Fibroblast of skin of right quadriceps (primary cell): ENCODE measurements at places on chromosomes 13 and 19.

GRCh38 chr19:18290302-18291018 is 9.0 kb upstream of the JUND start:
- no peak for DNase-seq

DNA sequence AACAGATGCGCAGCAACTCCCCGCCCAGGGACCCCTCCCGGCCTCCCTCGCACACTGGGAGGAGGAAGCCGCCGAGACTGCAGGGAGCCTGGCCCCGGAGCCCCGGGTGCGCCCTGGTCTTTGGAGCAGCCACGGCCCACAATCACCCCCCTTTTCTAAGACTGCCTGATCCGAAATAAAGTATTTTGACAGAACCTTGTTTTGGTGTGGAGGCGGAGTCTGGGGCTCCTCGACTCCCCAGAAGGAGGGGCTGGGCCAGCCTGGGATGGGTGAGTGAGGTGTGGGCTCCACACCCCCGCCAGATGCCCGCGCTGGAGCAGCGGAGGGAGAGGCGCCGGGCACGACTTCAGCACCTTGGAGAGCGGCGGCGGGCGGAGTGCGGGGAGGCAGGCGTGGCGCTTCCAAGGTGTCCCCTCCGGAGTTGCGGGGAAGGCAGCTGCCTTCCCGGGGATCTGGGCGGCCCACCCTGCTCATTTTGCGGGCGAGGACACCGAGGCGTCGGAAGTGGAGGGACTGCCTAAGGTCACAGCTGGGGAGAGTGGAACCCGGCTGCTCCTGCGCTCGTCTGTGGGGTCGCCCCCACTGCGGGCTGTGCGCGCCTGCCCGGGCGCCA is 9.4 kb downstream of the SIRT6 start:
- peak; percentile 39 for DNase-seq

DNA sequence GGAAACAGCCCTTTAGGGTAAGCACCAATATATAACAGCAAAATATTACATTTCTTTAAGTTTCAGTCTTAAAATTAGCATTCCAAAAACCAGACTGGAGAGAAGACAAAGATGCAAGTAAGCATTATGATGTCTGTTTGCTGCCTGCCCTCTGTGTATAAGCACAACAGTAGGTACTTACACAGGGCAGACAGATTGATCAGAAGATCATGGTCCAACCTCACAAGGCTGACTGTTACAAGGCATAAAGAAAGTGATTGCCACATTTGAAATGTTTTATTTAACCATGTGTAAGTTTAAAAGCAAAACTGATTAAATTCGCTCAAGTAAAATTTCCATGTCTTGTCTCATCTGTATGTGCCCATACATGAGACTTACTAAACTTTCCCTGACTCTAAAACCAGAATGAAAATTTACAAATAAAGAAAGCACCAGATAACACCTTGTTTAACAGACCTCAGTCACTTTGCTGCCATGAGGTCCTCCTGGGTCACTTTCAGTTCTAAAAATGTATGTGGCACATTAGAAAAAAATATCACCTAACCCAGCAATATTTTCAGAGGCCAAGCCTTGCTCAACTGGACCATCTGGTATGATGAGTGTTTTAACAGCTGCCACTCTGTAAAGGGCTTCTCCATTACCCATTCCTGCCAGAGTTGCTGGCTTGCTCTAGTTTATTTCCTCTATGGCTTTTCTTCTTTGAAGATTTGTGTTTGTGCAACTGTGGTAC is 297.0 kb downstream of the RBM26 start:
- no peak for DNase-seq

GRCh38 chr19:47374876-47375693 is 26.0 kb downstream of the DHX34 start:
- no peak for DNase-seq

GRCh38 chr19:49301165-49301865 is 23.7 kb downstream of the SLC6A16 start:
- DNase-seq, result peak; percentile 32

DNA sequence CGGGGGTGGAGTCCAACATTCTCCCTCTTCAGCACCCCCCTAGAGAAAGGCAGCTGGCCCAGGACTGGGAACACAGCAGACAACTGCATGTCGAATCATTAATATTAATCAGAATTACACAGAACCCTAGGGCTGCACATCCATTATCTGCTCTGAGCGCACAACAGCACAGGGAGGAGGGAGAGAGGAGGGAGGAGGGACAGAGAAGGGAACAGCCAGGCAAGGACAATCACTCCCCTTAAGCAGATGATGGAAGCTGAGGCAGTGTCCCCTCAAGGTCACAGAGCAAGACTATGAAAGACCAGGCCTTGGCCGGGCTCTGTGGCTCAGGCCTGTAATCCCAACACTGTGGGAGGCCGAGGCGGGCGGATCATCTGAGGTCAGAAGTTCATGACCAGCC is 25.7 kb downstream of the TLE6 start:
- no peak for DNase-seq

DNA sequence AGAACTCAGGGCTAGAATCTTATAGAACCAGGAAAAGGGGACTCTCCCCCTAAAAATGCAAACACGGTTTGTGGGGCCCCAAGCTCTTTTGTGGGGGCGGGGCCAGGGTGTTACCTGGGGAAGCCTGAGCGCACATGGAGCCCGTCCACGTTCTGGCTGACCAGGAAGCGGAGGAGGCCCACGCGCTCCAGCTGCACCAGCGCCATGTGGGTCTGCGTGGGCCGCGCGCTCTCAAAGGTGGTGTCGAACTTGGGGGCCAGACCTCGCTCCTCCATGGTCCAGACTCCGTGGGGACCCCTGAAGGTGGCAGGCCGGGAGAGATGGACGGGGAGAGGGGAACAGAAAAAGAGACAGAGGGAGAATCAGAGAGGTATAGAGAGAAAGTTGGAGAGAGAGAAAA is 3.4 kb downstream of the SIRT6 start:
- no peak for DNase-seq

DNA sequence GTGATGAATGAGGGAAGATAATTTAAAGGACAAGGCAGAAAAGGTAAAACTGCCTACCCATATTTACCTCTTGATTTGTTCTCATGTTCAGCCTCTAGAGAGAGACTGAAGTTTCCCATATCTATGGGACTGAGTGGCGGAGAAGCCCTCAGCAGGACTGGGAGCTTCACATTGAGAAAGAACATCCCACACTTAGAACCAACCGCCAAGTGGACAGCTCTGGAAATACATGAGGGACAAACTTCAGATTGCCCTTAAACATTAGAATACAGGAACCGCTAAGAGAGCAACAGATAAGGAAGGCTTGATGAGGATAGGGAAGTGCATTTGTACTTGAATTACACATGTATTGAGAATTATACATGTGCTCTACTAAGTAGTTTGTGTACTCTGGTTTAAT is 316.0 kb upstream of the MIR17HG start:
- no peak for DNase-seq

DNA sequence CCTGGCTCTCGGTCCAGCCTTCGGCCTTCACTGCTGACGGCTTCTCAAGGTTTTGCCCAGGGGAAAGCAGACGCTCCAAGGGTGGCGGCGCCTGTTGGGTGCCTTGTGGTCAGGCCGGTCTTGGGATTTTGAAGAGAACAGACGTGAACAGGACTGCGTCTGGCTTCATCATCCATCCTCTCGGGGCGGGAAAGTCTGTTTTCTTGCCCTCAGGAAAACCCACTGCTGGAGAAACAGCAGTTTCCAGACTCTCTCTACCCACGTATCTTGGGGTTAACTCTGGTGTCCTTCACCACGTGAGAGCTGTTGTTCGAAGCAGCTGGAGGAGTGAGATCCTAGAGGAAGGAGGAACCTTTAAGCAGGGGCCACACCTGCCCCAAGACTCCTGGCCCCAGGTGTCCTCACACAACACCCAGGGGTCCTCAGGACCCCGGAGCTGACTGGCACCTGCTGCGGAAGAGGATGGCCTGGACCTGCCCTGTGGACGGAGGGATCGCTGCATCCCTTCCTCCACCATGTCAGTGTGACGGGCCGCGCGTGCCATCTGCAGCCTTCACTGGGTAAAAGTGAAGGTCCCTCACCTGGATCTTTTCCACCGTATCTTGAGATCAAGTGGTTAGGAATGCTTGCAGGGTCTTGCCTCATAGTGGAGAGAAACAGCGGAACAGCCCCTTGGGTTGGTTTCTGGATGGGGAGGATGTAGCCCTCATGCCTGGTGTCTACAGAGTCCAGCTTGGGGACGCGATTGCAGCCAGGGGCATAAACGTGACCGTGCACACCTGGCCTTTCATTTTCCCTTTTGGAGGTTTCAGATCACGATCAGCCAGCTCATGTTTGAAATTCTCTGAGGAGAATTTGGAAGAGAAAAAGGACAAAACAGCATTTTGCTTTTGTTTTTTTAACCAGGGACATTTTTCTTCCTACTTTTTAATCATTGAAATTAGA is 69.5 kb upstream of the MCF2L start:
- DNase-seq, result no peak

GRCh38 chr19:8515317-8515716 is 1.4 kb upstream of the ZNF414 start:
- no peak for DNase-seq

DNA sequence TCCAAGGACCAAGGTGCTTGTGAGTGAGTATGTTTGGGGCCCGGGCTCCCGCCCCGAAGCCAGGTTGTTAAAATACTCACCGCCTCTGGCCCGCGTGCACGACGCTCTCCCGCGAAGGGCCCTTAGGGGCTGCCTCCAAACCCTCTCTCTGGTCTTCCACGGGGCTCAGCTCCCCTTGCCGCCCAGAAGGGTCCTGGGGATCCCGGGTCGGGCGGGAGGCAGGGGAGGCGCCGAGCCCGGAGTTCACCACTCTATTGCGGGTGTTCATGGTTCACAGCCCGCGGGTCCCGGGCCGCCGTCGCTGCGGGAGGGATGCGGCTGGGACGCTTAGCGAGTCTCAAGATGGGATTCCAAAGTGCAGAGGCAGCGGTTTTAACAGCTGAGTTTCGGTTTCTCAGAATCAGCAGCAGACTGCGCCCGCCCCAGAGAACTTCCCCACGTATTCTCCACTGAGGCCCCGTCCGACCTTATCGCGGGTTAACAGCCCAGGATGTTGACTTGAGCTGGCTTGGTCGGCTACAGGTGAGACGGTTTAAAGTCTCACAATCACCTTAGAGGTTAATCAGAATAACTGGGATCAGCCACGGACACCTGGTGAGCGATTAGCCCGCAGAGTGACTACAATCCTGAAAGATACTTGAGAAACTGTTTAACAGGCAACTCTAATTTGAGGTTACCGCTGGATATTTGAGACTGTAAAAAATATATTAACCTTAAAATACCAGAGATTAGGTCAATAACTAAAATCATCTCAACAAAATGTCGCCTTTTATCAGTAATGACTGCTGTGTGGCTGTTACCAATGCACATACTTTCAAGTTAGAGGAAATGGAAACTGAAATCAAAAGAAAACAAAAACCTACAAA is at the start of gene EPSTI1:
TSS of gene EPSTI1 (minus strand) at position 344 of the 866 bp plus-strand sequence. CDS start at position 268, 76 bp downstream.
- peak; percentile 74 for DNase-seq

DNA sequence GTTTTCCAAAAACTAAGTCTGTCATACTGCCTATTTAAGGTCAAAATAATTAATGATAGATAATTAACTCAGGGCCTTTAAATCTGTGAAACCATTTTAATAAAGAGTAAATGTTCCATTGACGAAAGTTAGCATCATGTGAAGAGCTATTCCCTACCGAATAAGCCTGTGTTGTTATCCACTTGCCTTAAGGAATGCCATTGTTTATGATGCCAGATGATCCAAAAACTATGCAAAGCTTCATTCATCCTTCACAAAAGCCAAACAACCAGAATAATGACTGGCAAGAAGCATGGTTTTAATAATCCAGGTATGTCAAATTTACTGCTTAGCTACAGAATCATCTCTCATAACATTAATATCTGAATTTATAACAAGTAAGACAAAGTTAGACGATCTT is 6.5 kb upstream of the GPC6 start:
- no peak for DNase-seq

GRCh38 chr19:30344446-30345425 is 27.4 kb upstream of the ZNF536 start:
- peak; percentile 32 for DNase-seq

DNA sequence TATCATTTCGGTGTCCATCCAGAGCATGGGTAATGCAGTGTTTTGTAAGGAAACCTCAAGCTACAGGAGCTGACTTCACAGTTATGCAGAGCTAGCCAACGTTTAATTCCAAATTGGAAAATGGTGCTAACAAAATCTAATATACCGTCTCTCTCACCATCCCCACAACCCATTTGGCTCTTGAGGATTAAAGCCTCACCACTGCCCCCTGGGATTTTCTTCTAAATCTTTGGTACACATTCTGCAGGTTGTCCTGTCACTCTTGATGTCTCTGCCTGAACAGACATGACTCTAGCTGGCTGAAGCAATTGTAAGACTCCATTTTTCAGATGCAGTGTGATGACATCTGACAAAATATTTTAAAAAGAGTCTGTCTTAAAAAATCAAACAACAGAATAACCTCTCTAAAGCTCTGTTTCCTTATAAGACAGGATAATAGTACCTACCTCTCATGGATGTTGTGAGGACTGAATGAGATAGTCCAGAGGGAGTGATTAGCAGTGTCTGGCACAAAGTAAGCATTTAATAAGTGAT is 451.8 kb downstream of the SUCLA2 start:
- no peak for DNase-seq

GRCh38 chr19:33376423-33376822 is 2.9 kb downstream of the CEBPG start:
- peak; percentile 88 for DNase-seq

GRCh38 chr13:83929157-83929556 is 46.9 kb upstream of the SLITRK1 start:
- peak; percentile 8 for DNase-seq

DNA sequence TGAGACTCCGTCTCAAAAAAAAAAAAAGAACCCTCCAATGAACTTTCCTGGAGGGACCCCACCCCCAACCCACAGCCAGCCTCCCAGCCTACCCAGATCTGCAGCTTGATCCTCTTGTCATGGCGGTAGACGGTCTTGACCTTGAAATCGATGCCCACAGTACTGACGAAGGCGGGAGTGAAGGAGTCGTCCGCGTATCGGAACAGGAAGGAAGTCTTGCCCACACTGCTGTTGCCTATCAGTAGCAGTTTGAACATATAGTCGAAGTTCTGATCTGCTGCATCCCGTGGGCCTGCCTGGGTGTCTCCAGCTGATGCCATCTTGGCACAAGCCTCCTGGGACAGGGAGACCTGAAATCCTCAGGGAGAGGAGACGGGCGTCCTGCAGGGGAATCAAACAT is 2.4 kb downstream of the RAB3D start:
- DNase-seq, result no peak

DNA sequence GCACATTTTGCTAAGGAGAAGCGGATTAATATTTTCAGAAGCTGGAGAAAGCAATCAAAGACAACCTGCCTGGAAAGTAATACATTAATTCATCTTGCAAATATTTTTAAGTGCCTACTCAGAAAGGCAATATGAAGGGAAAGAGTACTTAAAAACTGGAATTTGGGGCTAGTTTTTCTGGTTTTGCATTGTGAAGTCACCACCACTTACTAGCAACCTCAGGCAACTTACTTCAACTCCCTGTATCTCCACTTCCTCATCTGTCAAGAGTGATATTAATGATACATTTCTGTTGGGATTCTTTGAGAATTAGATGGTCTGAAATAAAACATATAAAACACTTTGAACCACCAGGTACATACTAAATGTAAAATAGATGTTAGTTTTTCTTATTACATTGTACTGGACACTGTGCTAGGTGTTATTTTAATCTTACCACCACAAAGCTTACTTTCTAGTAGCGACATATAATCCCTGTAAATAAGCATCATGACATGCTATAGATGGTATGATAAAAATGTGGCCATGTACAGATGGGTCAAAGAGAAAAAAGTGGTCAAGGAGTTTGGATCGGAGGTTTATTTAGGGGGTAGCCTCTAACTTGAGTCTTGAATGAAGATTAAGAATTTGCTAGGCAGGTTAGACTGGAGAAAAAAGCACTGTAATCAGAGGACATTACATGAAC is 101.2 kb downstream of the SPRY2 start:
- no peak for DNase-seq
